ENCODE measurements at places on chromosomes 2 and 18.
A peak's percentile ranks its signal among the peaks of the same experiment; 100 is the strongest.

- no peak for DNase-seq
Observed at GRCh38 chr2:149686136-149687051, 98.8 kb upstream of the MMADHC start.

DNA sequence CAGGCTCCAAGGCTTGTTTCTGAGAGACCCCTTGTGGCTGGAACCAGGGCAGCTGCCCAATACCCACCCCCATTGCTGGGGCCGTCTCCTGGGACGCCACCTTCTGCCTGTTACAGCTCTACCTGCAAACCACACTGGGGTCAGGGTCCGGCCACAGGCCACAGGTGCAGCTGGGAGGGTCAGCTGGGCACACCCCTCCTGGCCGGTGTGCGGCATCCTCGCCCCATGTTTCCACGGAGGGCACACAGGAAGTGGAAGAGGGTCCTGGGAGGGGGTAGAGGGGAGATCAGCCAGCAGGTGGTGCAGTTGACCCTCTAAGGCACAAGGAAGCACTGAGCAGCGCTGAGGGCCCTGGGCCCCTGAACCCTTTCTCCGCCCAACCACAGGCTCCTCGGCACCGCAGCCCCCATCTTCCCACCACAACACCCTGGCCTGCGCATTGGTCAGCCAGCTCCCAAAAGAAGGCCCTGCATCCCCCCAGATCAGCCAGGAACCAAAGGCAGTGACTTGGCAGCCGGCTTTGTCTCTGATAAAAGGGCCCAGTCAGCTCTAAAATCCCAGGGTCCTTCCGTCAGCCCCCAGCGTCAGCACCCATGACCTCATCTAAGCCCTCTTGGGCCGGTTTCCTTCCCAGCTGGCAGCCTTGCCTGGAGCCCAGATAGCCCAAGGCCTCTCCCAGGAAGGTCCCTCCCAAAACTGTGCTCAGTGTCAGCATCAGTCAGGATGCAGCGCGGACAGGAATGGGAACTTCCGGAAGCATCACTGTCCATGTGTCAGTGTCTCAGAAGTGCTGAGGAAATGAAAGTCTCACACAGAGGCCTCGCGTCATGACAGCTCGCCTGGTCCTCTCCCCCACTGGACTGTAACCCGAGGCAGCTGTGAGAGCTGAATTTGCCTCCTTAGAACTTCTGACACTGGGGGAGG is 1.7 kb downstream of the ERFE start:
- no peak for DNase-seq

DNA sequence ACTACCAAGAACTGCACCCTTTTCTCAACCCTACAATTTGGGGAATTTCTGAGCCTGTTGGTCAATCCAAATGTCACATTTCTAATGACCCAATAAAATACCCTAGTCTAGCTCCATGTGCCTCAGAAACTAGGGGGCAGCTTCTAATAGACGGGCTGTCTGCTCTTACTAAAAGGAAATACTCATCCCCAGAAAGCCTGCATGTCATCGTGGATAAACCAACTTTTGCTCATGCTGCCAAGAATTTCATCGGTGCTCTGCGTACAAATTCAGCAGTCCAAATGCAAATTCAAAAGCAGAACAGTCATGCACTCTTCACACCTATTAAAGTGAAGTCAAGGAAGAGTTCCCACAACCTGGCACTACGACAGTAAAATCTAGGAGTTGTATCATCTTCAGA is 377.3 kb downstream of the LNPK start:
- DNase-seq = no peak

GRCh38 chr18:65365245-65365980 is 385.4 kb upstream of the CDH7 start:
- no peak for DNase-seq

DNA sequence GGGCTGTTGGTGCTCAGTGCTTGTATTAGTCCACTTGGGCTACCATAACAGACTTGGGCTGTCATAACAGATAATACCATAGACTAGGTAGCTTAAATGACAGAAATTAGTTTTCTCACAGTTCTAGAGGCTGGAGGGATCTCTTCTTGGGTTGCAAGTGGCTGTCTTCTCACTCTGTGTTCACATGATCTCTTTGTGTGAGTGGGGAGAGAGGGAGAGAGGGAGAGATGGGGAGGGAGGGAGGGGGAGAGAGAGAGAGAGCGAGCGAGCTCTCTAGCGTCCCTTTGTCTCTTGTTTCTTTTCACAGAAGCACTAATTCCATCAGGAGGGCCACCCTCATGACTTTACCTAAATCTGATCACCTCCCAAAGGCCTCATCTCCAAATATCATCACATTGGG is 4.5 kb upstream of the XRCC5 start:
- no peak for DNase-seq

- peak; percentile 58 for DNase-seq
Observed at GRCh38 chr2:25309402-25309801, 32.3 kb downstream of the DNMT3A start.

All from hepatocyte (in vitro differentiated cells).